ENCODE measurements at places on chromosomes 1 and 21. TPM values are rescaled to one million over a fixed set of nuclear protein-coding genes. Genes with fewer than 3 reads are reported as not detected.

Gene GUK1
- 158 TPM for total RNA-seq

Gene OSCP1
- total RNA-seq = 28.6 TPM

Gene CELSR2
- total RNA-seq = 7.9 TPM

Gene TMEM240
- 2.3 TPM for total RNA-seq

Gene ZNF644
- 121 TPM for total RNA-seq

Gene EPHA8
- not detected for total RNA-seq
